ENCODE measurements at places on chromosomes 12 and 14.
A peak's percentile ranks its signal among the peaks of the same experiment; 100 is the strongest.

DNA sequence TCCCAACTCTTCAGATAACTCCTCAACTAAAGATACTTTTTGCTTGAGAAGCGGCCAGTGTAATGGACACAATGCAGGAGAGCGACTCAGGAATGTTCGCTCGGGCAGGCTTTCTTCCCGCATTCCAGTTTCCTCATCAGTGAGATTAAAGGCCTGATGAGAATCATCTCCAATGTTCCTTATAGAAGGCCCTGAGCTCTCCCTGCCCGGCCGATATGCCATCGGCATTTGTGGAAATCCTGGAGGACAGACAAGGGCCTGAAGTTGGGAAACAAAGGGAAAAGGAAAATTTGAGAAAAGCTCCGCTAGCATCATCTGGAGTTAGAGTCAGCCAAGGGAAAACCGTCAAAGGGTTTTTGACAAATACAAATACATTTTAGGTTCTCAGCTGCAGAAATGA is 38.0 kb upstream of the FOXN3 start:
- DNase-seq = no peak

DNA sequence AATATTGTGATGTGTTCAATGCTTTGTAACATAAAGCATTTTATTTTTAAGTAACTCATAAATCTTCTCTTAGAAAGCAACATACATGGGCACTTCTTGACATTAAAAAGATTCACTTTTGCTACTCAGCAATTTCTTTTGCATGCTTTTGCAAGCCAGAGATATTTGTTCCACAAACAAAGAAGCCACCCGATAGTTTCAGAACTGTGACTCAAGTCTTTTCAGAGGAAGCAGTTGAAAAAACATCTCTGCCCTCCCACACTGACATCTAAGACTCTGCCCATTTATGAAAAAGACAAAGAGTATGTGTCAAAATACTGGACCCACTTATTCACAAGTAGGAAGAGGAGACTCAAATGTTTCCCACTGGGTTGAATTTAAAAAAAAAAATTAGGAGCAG is 7.5 kb downstream of the APPL2 start:
- peak; percentile 91 for DNase-seq

DNA sequence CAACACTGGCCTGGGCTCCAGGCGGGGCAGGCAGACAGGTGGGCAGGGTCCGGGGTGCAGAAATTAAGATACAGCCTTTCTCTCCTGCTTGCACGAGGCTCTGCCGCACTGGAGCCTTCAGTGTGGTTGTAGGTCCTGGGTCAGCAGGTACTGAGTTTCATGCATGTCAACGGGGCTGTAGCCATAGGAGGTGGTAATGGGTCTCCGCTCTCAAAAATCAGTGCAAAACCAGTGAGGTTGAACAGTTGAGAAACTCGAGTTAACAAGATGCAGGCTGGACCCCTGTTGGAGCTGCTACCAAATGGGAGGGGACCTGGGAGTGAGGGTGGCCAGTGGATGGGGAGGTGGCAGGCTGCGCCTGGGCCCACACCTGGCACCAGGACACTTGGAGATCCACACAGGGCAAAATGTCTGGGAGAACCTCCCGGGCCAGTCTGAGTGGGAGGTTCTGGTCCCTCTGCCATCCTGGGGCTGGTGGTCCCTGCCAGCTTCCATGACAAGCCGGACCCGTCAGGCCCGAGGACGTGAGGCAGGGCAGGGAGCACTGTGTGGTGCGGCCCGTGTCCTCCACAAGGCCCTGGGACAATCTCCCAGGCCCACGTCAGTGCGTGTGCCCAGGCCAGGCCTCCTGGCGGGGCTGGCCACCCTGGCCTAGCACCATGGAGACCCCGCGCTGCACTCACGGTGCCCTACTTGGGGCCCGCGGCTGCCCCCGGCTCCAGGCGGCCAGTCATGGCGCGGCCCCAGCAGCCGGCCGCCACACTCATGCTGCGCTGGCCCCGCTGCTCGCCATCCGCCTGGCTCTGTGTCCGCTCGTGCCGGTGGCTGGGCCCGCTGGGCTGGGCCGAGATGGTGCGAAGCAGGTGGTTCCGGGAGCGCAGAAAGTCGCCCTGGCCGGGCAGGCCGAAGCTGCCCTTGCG is 5.1 kb downstream of the ARL6IP4 start:
- no peak for DNase-seq

- no peak for DNase-seq
Measured at GRCh38 chr14:48914921-48915320, 671.3 kb downstream of the RPS29 start.

GRCh38 chr12:53049571-53050318 is at the start of gene TNS2:
Gene TNS2, plus strand, starts transcription at chr12:53050065. Its CDS starts 121 bp downstream, at chr12:53050186.
- peak; percentile 61 for DNase-seq

DNA sequence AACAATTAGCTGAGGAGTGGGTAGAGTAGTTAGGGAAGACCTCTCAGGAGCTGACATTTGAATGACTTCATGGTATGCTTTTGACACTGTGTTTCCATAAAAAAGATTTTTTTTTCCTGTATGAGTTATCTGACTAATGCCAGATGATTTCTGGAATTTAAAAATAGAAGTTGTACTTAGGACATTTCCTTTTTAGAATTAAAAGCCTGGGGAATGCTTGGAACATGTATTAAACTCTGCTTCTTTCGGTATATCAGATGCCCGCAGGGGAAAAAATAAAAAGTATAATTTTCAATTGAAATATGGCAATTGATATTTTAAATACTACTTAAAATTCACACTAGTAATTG is 41.1 kb downstream of the BRMS1L start:
- DNase-seq = peak; percentile 24

GRCh38 chr12:20212658-20213555 is 155.4 kb upstream of the PDE3A start:
- peak; percentile 100 for DNase-seq

- peak; percentile 83 for DNase-seq
Measured at GRCh38 chr12:120668868-120669840, 17.8 kb upstream of the MLEC start.

DNA sequence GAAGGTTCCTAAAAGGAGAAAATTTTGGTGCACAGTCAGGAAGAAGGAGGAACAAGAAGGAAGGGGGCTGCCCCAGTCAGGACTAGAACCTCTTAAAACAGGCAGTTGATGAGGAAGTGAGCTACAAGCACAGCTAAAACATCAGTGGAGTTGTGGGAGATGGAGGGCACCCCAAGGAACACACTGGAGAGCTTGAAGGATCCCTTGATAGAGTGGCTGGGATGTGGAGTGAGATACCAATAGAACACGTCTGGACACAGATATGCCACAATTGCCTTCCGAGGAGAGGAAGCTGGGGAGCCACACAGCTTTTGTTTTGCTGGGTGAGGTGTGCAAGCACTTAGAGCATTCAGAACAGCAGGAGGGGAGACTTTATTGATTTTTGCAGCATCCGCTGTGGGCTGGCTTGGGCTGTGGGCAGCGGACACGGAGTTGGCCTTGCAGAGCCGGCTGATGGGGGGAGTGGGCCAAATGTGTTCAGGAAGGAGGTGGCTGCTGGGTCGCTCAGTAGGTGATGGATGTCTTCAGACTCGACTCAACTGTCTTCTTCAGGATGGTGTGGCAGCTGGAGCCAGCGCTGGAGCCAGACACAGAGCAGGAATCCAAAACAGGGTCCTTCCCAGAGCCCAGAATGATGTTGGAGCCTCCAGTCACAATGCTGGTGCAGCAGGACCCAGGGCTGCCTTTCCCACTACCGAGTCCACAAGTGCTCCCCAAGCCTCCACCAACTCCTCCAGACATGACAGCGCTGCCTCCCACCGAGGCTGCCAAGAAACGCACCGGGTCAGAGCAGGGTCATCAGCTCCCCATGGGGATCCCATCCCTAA is 4.7 kb upstream of the KRT79 start:
- DNase-seq = no peak

DNA sequence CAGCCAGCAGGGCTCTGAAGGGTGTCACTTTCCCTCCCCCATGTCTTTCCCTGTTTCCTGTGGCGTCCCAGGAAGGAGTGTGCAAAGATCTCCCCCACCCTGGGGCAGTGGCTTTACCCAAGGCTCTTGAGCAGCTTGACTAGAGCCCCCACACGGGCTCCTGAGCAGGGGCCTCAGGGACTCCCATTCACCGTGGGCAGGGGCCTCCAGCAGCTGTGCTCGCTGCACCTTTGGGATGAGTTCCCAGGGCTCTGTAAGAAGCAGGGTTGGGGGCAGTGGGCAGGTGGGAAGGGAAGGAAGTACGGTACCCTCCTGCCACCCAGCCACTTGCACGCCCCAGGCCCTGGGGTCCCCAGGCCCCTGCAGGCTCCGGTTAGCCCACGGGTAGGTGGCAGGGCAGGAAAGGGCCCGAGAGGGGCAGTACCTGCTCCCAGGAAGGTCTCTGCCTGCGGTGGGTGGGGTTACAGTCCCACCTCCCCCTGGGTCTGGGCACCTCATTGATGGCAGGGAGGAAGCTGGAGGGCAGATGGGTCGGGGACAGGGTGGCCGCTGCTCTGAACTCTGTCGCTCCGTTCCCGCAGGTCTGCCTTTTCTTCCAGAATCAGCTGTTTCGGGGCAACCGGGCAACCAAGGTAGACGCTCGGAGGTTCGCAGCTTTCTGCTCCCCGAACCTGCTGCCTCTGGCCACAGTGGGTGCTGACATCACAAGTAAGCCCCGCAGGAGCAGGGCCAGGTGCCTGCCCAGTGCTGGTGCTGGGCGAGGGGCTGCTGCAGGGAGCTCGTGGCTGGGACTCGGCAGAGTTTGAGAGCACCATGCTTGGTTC is 13.0 kb downstream of the ASPG start:
- DNase-seq = no peak

DNA sequence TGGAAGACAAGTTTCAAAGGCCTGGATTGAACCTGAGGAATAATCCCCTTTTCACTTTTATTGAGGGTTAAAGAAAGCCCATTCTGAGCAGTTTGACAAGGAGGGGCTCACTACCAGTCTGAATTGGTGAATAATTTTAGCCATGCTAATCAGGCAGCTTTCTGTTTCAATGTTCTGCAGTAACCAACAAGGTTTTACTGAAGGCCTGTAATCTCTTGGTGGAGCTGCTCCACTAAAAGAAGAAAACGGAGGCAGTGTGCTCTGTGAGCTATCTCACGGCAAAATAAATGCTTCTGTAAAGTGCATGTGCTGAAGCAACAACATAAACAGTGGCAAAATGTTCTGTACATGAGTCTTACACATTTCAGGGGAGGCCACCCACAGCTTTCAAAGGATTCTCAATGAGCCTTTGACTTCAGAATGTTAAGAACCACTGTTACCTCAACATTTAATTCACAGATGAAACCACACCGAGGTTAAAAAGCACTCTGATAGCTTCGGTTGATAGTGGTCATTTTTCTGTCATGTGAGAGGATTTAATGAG is 111.2 kb downstream of the LRIG3 start:
- DNase-seq = no peak

DNA sequence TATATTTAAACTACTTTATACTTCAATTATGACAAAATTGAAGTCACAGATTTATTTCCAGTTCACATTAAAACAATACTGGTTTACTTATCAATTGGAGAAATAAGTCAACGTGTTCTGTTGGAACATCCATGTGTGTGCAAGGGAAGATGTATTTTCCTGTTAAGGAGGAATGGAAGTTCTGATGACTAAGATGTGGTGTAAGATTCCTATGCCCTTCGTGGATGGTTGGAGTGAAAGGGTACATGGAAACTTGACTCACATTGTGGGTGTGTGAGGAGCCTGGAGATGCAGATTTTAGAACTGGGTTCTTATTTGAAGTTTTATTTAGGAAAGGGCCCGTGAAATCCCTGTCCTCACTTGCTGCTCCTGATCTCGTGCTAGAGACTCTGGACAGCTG is 95.3 kb downstream of the CATSPERB start:
- peak; percentile 81 for DNase-seq

GRCh38 chr14:84857571-84857970 is 672.4 kb upstream of the FLRT2 start:
- DNase-seq = no peak

GRCh38 chr12:9243999-9244649 is 35.9 kb upstream of the PZP start:
- DNase-seq = no peak

GRCh38 chr14:95293449-95293848 is 26.3 kb downstream of the CLMN start:
- DNase-seq = no peak

- DNase-seq = peak; percentile 54
Measured at GRCh38 chr14:54502602-54503001, 7.1 kb upstream of the CGRRF1 start.

Data from GM23248 (cell line).